ENCODE measurements at places on chromosomes 12 and 14. TPM values are rescaled to one million over a fixed set of nuclear protein-coding genes. Genes with fewer than 3 reads are reported as not detected.

Gene OR11H7
- not detected for total RNA-seq

Gene NINJ2
- total RNA-seq, result 1.2 TPM

Gene OAS1
- total RNA-seq, result 1.7 TPM

Gene KRT2
- total RNA-seq, result 1.4 TPM

Gene GALNT16
- not detected for total RNA-seq

Gene CRY1
- 80.8 TPM for total RNA-seq

Gene GPR135
- 0.76 TPM for total RNA-seq

Gene KCNC2
- not detected for total RNA-seq

Gene FBRSL1
- 78.5 TPM for total RNA-seq

Gene HECTD1
- total RNA-seq, result 152 TPM

Gene RHEBL1
- total RNA-seq, result 5.6 TPM

Gene AP4S1
- 11.2 TPM for total RNA-seq

Gene CPM
- 0.30 TPM for total RNA-seq

Gene LMBR1L
- total RNA-seq, result 464 TPM

Gene ARPC3
- total RNA-seq, result 136 TPM

Gene CLEC2A
- total RNA-seq, result not detected

Gene TCTN2
- 3.3 TPM for total RNA-seq

Gene GRIP1
- total RNA-seq, result 0.73 TPM

Gene CISTR
- not detected for total RNA-seq

Gene OAS3
- 7.7 TPM for total RNA-seq

Gene HCAR2
- not detected for total RNA-seq

Gene DEGS2
- 0.60 TPM for total RNA-seq

Gene DHRS2
- not detected for total RNA-seq

Gene TMPO
- 78.2 TPM for total RNA-seq

Gene COL2A1
- not detected for total RNA-seq

Gene CDH24
- 1.5 TPM for total RNA-seq

Gene EFS
- not detected for total RNA-seq

Gene LHX5
- not detected for total RNA-seq

Gene TFCP2
- total RNA-seq, result 9.5 TPM

Measured in CD8-positive, alpha-beta T cell (primary cell).